ENCODE measurements at places on chromosomes 2 and 18. TPM values are rescaled to one million over a fixed set of nuclear protein-coding genes. Genes with fewer than 3 reads are reported as not detected.

DNA sequence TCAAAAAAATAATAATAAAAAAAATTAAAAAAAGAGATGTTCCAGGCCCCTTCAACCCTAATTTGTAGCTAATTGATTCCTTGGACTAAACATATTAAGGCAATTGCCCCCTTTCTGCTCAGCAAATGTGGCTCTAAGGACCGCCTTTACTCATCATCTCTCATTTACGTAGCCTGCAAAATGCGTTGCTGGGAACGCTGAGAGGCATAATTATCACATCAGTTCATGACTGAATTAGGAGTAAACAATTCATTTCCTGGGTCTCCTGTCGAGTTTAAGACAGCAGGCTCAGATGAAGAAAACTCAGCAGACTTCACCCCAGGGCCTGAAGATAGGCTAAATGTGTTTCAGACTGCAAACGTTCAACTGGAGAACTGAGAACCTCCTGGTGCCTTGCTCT is 413.5 kb downstream of the NBAS start:
- no peak overlapping the region for H3K27ac ChIP-seq
- H3K4me3 ChIP-seq: no peak overlapping the region
- H3K27me3 ChIP-seq: no peaks in the 10 kb centered on the region

GRCh38 chr2:241049739-241050623 is 51.6 kb downstream of the SNED1 start:
- H3K4me1 ChIP-seq: no peaks in the 10 kb centered on the region
- DNase-seq: peak; percentile 3
- H3K4me3 ChIP-seq: no peak overlapping the region
- H3K27me3 ChIP-seq: no peaks in the 10 kb centered on the region
- H3K36me3 ChIP-seq: no peaks in the 10 kb centered on the region

DNA sequence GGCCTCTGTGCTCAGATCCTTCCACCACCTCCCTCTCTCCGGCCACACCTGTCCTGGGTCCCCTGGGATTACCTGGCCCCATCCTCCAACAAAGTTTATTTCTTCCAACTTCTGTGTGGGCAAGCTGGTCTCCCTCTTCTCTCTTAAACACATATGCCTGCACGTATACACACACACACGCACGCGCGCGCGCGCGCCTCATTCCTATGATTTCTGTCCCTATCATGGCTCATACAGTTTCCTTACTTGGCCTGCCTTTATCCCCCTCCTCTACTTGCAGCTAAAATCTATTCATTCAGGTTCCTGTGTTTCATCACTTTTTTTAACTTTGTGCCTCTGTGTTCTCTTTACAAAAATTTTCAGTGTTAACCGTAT is 96.4 kb downstream of the LOXHD1 start:
- no peak overlapping the region for H3K27ac ChIP-seq
- H3K4me1 ChIP-seq: no peaks in the 10 kb centered on the region
- H3K27me3 ChIP-seq: no peaks in the 10 kb centered on the region
- H3K4me3 ChIP-seq: no peak overlapping the region

The NYAP2 gene
- total RNA-seq: not detected

The SCN3A gene
- 1.6 TPM for total RNA-seq
